ENCODE measurements at places on chromosomes 5 and 9.

DNA sequence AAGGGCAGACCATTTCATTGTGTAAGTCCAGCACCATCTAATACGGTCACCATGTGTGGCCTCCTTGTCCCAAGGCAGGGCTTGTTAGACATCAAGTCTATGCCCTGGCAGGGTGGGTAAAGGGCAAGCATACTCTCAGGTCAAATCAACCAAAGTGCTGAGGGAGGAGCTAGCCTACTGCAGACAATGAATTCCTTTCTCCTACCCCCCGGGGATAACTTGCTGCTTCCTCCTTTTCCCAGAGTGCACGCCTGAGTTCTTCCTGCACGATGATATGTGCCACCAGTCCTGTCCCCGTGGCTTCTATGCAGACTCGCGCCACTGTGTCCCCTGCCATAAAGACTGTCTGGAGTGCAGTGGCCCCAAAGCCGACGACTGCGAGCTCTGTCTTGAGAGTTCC lies 71.4 kb downstream of the RFK start:
- no peak for DNase-seq

DNA sequence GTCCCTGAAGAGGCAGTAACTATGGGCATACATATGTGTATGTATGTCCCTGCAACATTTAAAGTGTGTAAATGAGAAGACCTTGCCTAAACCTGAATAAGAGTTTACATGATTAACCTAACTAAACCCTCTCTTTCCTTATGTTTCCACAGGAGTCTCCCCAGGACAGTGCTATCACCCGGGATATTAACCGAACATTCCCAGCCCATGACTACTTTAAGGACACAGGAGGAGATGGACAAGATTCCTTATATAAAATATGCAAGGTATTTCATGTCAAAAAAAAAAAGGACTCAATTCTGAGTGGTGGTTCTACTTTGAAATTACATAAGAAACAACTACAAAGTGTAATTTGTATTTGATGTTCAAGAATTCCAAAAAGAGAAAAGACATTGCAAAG lies 31.7 kb downstream of the GPR21 start:
- no peak for DNase-seq

GRCh38 chr5:40391642-40392041 lies 288.1 kb upstream of the PTGER4 start:
- no peak for DNase-seq

DNA sequence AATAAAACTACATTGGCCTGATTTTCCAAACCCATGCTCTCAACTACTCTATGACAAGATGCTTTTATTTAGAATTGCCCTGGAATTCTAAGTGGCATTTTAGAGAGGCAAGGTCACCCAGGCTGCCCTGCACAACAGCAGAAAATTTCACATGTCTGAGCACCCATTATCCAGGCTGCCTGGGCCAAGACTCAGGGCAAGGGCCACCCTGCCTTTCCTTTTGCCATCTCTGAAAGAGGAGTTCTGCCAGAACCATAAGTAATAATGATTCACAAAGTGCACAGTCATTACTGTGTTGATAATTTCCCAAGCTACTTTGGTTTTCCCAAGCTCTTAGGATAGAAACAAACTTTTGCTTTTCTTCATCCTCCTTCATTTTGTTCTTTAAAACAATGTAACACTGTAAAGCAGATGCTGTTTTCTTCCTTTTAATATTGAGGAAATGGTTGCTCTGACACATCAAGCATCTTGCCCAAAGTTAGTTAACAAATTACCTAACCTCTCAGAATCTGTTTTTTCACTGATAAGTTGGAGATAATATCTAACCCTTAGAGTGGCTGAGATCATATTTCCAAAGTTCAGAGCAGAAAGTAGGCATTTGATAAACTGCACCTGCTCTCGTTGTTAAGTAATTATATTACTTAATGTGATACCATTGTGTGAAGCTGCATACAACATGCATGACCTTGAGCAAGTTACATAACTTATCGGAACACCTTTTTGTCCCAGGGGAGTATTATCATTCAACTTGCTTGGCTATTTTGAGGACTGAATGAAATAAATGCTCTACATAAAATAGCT lies 325.6 kb downstream of the PRELID2 start:
- no peak for DNase-seq

- no peak for DNase-seq
These were observed 141.4 kb downstream of the TMEM38B start for GRCh38 chr9:105835721-105836120.

DNA sequence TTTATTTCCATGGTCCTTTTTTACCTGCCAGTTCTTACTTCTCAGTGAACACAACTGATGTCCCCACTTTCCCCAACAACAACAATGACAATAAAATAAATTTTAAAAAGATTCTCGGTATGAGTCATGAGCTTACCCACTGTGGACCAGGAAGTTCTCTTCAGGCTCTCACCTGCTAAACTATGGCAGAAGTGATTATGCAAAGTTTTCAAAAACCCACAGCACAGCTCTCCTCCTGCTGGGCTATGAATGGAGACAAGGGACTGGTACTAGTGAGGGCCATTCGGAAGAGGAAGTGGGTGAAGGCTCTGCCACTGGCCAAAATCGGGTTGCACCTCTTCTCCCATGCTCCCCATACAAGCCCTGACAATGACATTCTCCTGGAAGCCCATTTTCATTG lies 429.4 kb downstream of the PIK3R1 start:
- no peak for DNase-seq

GRCh38 chr9:79046401-79046800 lies 525.4 kb upstream of the TLE4 start:
- no peak for DNase-seq

GRCh38 chr9:113941526-113941925 lies 65.4 kb downstream of the ZNF618 start:
- DNase-seq, result no peak

DNA sequence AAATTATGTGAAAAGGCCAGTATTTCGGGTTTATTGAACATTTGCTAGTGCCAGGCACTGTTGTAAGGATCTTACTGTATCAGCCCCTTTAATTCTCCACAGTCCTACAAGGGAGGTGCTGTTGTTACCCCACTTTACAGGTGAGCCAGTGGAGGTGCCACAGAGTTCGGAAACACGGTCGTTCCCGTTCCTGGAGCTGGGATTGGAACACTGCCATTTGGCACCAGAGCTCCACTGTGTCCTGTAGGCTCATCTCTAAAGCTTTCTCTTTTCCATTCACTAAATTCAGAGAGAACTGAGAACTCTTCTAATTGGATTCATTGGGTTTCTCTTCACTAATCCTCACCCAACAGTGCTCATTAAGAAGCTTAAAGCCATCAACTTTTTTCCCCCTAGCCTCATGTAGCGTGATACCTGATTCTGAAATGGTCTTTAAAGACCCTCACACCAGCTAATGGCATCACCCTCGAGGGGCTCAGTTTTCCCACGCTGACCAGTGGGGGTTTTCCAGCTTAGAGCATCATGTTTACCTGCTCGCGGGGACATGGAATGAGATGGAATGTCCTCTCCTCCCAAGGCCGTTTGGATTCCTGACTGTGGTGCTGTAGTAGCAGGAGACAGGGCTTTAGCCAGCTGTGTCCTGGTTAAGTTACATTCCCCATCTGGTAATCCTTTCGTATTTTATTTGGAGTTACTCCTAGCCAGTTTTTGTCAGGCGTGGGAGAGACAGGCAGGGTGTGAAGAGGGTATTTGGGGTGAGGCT lies 5.8 kb downstream of the ERGIC1 start:
- DNase-seq, result no peak

- DNase-seq, result no peak
These were observed 25.8 kb downstream of the NEUROG1 start for GRCh38 chr5:135509995-135510394.

DNA sequence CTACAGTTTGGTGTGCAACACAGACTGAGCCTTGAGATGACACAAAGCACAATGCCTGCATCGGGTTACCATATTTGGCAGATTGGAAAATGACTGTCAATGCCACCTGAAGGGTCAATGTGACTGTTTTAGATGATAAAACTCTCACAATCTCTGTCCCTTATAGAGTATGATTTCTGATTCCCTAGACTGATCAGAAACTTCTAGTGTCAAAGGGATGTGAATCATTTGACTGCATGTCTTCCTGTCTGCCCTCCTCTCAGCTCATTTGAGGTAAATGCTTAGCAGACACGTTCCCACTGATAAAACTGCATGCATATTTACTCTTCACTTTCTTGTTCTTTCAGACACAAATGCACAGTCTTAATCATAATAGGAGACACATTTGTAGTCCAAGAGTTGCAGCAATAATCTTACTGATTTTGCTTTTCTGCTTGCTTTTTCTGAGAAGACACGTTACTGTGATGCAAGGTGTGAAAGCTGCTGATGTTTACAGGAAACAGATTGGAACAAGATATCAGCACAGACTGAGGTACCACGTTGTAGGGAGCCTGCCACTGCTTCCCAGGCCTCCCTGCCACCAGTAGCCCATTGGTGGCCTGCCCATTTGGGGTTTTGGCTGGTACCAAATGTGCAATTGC lies 77.8 kb downstream of the GCNT4 start:
- no peak for DNase-seq

DNA sequence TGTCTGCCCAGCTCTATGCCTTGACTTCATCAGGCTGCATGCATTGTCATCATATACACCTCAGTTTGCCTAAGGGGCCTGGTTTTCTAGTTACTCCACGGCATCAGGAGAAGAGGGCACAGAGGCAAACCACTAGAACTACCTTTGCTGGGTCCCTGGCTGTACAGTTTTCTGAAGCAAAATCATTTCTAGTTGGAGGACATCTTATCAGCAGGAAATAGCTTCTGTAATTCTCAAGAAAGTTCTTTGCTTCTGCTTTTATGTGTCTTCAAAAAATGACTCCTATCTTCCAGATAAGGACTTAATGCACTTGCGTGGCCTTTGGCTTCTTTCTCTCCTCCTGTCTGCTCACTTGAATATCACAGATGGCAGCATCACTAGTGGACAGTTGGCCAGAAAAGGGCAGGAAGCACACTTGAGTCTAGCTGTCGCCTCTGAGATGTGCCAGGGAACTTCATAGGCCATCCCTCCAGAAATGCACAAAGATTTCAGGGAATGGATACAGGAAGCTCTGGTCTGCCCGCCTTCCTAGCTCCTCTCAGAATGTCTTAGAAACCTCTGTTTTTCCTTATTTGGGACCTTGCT lies 22.4 kb upstream of the LTC4S start:
- DNase-seq, result no peak

DNA sequence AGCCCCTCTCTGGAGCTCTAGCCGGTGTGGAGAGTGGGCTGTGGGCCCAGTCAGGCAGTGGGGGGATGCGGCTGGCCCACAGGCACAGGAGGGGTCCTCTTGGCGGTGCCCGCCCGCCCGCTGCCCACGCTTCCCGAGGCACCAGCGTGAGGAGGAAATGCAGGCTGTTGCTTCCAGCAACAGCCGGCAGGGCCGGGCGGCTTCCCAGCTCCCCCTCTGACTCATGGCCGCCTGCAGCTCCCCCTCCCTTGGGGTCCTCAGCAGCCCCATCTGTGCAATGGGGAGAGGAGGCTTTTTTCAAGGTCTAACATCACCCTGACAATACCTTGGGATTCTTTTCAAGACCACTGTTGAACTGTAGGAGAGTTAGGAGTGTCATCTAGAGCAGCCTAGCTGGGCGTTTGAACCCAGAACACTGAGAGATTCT lies 10.4 kb downstream of the CXXC5 start:
- no peak for DNase-seq

DNA sequence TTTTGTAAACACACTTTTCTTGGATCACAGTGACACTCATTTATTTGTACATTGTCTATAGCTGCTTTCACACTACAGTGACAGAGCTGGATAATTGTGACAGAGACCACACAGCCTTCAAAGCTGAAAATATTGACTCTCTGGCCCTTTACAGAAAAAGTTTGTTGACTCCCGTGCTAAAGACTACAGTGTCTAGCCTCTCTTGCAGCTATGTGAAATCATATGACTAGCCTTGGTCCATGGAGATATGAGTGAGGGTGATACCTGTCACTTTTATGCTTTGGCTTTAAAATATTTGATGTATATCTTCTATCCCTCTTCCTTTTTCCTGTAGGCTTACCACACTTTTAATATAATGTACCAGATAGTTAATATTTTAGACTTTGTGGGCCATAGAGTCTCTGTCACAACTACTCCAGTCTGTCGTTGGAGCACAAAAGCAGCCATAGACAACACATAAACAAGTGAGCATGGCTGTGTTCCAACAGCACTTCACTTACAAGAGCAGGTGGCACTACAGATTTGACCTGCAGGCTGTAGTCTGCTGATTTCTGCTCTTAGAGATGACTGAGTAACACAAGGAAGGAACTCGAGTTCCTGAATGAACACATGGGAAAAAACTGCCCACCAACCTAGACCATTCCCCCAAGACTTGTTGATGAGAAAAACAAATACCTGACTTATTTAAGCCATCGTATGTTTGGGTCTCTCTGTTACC lies 73.5 kb upstream of the ANKRD55 start:
- no peak for DNase-seq

- no peak for DNase-seq
These were observed 186.8 kb downstream of the SEMA5A start for GRCh38 chr5:9358961-9359685.

DNA sequence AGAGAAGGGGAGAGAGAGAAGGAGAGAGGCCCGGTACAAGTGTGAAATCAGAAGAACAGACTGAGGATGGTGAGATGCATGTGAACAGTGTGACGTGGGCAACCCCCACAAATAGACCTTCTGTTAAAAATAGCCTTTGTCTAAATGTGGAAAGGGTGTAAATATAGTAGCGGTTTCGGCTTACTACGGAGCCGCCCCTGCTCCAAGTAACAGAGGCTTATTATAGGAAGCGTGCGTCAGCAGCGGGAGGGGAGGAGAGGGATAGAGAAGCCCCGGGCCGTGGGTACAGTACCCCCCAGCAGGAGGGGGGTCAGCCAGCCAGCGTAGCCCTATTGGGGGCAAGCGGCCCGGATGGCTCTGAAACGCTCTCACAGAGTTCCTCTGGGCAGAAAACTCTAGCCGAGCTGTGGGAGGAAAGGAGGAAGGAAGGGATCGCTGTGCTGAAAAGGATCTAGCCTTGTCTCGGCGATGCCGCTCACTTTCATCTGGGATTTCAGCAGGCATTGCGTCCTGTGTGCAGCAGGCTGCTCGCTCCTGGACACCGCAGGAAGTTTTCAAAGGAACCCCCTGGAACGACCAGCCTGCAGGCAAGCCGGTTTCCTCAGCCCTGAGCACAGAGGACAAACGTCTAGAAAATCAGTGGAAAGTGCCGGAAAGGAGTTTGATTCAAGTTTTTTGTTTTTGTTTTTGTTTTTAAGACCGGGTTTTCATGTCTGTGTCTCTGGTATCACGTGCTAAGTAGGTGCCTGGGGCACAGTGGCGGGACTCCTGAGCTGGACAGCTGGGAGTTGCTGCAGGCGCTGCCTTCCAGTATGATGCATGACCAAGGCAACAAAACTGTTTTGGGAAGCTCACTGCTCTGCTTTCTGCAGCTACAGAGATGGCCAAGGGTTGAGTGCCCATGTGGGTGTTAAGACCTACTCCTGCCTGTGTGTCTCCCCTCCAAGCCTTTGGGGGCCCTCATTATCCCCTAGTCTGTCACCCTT lies 146.6 kb downstream of the SEC61B start:
- no peak for DNase-seq

GRCh38 chr5:178468196-178468685 lies 122.0 kb downstream of the COL23A1 start:
- peak; percentile 32 for DNase-seq

GRCh38 chr9:115198001-115198400 lies 80.0 kb upstream of the TNC start:
- DNase-seq, result no peak
